Stimulated activated CD8-positive, alpha-beta memory T cell treated with anti-CD3 and anti-CD28 coated beads, Interleukin-4, amount 100 ng/mL, for 1 hour (primary cell): ENCODE measurements at places on chromosomes 16 and 17.

- no peak for DNase-seq
Observed at GRCh38 chr16:69718111-69718764, 8.1 kb downstream of the NQO1 start.

- DNase-seq, result no peak
Observed at GRCh38 chr16:7605812-7606211, 273.2 kb downstream of the RBFOX1 start.

GRCh38 chr16:2610781-2611498, 71.4 kb upstream of the KCTD5 start:
- no peak for DNase-seq

DNA sequence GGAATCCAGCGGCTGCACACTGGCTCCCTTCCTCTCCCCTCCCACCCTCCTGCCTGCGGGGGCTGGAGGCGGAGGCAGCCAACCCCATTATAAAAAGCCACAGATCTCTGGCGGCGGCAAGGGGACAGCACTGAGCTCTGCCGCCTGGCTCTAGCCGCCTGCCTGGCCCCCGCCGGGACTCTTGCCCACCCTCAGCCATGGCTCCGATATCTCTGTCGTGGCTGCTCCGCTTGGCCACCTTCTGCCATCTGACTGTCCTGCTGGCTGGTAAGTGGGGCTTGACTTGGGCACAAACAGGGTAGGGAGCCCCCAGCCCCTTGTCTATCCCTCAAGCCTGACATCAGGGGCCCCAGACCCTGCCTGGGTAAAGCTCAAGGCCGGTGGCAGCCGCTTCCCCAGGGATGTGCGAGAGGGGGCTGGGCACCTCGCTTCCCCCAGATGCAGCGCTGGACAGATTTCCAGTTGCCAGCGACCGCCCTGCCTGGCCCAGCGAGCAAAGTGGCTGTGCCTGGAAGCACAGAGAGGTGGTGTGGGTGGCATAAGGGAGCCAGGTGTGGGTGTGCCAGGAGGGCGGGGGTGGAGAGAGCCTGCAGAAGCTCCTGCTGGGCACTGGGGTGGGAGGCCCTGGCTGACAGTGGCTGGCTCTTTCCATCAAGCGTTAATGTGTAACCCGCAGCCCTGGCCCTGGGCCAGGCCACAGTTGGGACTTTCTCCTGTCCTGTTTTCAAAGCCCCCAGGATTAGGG, at the start of gene CX3CL1:
CX3CL1 (plus strand) TSS at position 119 of the 745 bp plus-strand sequence; CDS start at position 198, 79 bp downstream.
- DNase-seq, result no peak

GRCh38 chr17:11109106-11109505, 131.9 kb upstream of the SHISA6 start:
- DNase-seq, result no peak

- DNase-seq, result no peak
Observed at GRCh38 chr17:879546-880442, 97.6 kb downstream of the MRM3 start.
